GM03348 (cell line): ENCODE measurements at places on chromosomes 12 and 14.
A peak's percentile ranks its signal among the peaks of the same experiment; 100 is the strongest.

DNA sequence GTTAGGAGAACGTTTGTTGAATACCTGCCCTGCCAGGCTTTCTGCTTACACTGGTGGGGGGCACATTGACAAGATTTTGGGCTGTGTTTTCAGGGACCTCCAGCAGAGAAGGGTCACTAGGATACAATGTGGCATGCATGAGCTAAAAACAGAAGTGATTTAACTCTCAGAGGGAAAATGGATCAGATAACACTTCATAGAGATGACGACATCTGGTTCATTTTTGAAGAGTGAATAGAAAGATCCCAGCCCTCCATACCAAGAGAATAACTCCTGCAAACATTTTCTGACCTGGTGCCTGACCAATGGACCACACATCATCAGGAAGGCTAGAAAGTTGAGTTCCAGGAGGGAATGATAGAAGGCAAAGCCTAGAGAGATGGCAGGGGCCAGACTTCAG lies 33.7 kb downstream of the CKB start:
- no peak for DNase-seq

DNA sequence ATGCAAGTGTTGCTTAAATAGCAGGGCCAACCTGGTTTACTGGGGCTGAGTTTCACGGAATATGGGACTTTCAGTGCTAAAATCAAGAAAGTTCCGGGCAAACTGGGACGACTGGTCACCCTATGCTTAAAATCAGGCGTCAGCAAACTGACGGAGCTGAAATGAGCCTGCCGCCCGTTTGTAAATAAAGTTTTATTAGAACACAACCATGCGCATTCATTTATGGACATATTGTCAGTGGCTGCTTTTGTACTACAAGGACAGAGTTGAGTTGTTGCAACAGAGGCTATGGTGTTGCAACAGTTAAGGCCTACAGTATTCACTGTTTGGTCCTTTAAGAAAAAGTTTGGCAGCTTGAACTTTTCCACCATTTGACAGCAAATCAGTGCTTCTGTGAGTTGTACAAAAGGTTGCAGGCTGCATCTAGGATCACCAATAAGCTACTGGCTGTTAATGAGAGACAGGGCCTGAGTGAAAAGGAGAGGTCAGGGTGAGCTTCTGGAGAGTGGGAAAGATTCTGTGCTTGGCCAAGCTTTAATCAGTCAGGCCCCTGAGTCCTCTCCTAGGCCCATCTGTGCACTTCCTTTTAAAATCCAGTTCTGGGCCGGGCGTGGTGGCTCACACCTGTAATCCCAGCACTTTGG lies 13.3 kb downstream of the SELPLG start:
- no peak for DNase-seq

- no peak for DNase-seq
These were observed 41.4 kb downstream of the SLC17A8 start for GRCh38 chr12:100398307-100398706.

GRCh38 chr12:94186278-94187241 lies 38.2 kb downstream of the PLXNC1 start:
- DNase-seq, result peak; percentile 33

DNA sequence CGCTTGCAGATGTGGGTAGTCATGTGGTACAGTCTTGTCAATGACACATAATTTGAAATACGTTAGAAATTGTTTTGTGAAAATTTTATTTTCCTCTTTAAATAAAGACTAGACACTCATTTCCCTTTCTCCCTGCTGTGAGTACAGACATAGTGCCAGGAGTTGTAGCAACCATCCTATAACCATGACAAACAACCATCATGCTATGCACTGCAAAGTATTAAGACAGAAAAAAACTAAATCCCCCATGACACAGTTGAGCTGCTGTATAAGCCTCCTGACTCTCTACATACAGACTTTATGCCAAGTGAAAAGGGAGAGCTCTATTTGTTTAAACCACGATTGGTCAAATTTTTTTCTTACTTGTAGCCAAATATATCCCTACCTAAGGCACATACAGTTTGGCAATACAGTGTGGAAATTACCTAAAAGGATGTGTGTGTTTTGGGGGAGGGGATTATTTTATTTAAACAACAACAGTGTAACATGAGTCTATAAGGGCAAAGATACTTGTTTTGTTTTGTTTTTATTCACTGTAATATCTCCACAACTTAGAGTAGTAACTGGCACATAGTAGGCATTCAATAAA lies 45.0 kb upstream of the KRR1 start:
- DNase-seq, result no peak

DNA sequence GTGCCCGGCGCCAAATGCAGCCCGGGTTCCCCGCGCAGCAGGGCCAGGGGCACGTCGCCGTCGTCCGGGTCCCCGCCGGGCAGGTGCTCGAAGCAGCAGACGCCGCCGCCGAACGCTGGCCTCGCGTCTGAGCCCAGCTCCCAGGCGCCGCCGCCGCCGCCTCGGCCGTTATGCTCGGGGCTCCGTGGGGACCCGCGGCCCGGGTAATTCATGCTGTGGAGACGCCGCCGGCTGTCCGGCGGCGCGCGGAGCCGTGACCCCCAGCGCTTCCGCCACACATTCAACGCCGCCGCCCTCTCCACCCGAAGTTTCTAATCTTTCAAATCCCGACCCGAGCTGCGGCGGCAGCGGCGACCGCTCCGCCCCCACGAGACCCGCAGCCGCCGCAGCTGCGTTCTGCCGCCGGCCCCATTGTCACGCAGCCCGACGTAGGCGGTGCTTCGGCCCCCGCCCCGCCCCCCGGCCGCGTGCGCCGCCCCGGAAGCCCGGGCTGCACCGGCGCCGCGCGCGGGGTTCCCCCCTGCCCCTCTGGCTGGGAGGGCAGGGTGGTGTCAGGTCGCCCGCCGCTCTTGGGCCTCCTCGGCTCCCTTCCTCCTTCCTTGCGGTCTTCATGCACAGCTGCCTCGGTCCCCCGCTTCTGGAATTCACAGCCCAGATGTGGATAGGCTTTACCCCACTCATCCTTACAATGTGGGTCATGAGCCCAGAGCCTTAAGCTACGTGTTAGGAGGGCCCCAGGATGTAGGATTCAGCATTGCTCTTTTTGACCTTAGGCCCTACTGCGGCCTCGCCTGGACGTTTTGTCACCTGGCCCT lies at the start of gene DDHD1:
Gene DDHD1, minus strand, starts transcription at position 437 of the 815 bp plus-strand sequence. Its CDS starts 225 bp downstream, at position 212.
- DNase-seq, result peak; percentile 96

DNA sequence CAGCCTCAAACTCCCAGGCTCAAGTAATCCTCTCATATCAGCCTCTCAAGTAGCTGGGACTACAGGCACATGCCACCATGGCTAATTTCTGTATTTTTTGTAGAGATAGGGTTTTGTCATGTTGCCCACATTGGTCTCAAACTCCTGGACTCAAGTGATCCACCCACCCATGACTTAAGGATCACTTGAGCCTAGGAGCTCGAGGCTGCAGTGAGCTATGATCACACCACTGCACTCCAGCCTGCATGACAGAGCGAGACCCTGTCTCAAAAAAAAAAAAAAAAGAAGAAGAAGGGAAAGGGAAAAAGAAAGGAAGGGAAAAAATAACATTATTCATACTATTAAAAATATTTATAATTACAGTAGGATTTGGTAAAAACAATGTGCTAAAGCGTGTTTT lies 19.2 kb downstream of the EPS8 start:
- DNase-seq, result no peak

DNA sequence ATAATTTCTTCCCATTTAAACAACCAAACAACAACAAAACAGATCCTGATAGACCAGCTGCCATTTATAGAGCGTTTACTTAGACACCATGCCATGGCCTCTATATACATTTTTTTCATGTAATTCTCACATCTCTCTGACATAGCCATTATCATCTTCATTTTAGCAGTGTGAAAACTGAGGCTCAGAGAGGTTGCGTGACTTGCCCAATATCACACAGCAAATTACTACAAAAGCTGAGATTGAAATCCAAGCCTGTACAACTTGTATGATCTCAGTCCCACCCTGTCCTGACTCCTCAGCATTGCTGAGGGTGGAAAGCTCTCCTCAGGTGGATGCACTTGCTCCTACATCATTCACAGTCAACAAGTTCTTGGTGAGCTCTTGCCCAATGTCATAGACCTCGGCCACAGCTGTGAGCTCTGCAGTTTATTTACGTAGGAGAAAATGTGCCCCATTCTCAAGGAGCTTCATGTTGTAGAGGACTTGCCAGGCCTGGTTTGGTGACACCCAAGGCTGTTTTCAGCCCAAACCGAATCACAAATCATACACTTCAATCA lies 55.5 kb downstream of the CRACR2A start:
- no peak for DNase-seq

DNA sequence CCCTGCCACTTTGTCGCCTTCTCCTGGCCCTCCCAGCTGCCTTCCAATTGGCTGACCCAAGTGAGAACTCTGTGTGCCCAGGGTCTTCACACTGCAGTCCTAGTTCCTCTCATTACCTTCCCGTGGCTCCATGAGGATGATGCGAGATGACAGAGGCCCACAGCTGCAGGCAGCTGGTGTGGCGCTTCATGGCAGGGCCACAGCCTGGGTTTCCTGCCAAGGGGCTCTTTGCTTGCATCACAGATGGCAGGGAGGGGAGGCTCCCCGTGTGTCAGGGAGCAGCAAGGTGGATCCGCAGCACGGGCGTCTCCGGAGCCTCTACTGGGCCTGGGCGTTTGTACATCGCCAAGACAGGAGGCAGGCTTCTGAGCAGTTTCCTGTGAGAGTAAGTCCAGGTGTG lies 28.9 kb downstream of the DEGS2 start:
- DNase-seq, result no peak

DNA sequence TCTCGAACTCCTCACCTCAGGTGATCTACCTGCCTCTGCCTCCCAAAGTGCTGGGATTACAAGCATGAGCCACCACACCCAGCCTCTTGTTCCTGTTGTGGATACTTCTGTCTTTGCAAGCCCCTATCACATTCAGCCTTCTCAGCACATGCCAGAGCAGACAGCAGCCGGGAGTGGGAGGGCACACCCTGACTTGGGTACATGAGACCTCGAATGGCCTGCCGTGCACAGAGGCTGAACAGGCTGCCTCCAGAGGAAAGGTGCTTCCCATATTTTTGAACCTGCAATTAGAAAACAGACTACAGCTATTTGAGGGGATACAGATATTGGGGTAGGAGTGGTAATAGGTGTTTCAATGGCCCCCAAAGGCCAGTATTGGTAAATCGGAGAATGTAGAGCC lies 307.3 kb upstream of the DIO3 start:
- no peak for DNase-seq

- peak; percentile 13 for DNase-seq
These were observed 185.2 kb downstream of the AEBP2 start for GRCh38 chr12:19624491-19624890.

GRCh38 chr12:56657416-56658379 lies 11.9 kb upstream of the ATP5F1B start:
- no peak for DNase-seq

- DNase-seq, result no peak
These were observed 8.7 kb downstream of the ANKRD13A start for GRCh38 chr12:110007881-110008280.

DNA sequence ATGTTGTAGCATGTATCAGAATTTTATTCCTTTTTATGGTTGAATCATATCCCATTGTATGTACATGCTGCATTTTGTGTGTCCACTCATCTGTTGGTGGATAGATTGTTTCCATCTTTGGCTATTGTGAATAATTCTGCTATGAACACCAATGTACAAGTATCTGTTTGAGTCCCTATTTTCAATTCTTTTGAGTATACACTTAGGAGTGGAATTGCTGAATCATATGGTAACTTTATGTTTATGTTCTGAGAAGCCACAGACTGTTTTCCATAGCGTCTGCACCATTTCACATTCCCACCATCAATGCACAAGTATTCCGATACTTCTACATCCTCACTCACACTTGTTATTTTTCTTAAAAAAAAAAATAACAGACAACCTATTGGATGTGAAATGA lies 91.5 kb downstream of the ARF6 start:
- no peak for DNase-seq

DNA sequence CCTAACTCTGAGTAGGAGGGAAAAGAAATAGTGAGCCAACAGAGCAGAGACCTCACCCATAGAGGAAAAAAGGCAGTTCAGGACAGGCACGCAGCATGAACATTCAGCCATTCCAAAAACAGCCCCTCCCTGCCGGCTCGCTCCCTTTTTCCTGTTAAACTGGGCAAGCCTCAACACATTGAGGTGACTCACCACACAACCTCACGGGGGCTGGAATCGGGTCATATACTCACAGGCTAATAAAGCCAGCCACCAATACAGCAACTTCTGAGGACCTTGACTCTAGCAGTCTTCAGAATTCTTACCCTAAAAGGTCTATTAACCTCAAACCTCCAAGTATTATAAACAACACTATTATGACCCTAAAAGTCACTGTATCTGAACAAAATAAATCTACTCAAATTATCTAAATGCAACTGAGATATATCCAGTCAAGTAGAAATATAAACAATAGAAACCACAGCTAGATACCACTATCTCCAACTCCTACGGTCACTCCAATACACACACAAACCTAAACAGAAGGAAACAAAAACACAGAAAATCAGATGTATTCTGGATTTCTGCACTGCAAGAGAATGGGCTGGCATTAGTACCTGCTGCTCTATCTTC lies 6.3 kb downstream of the YBX3 start:
- DNase-seq, result peak; percentile 86

DNA sequence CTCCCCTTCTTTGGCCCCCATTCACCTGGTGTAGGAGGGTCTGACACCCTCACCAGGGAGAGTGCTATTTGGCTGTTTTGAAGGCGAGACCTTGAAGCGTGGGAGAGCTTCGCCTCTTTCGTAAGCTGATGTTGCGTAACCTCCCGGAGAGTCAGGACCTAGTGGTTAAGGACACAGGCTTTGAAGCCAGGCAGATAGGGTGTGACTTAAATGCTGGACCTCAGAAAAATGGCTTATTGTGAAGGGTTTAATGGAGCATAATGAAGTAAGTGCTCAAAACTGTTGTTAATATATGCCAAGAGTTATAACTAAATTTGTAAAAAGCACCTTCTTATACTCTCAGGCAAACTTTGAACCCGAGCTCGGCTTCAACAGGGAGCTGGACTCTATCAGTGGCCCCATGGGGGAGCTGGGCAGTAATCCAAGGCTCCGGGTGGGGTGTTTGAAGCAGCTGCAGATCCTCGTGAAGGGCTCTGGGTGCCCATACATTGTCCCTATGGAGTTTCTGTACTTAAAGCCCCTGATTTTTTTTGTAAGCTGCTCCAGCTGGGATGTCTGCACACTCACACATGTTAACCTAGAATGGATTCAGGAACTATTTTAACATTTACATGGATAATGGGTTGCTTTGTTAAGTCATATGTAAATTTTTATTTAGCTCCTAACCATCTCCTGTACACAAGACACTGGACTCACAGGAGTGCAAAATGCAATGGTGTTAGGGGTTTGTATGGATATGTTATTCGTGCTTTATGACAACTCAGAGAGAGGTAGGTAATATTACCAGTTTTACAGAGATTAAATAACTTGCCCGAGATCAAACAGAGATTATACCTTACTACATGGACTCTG lies 26.0 kb downstream of the PPFIBP1 start:
- peak; percentile 81 for DNase-seq

DNA sequence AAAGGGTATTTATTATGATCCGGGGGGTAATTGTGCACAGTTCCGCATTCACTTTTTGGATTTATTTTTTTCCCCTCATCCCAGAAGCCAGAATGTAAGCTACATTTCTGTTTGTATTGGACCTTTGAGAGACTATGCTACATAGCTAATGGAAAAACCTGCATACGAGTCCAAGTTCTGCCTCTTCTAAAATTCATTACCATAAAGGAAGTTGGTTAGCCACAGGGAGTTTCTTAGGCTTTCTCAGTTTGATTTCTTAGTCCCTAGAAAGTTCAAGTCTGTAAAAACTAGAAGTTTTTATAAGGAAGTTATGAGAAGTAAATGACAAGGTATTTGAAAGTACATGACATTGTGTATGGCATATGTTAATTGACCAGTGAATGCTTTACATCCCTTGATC lies 138.7 kb downstream of the PDE3A start:
- no peak for DNase-seq
